Osteoblast (primary cell): ENCODE measurements at places on chromosomes 2 and 18. TPM values are rescaled to one million over a fixed set of nuclear protein-coding genes. Genes with fewer than 3 reads are reported as not detected.

DNA sequence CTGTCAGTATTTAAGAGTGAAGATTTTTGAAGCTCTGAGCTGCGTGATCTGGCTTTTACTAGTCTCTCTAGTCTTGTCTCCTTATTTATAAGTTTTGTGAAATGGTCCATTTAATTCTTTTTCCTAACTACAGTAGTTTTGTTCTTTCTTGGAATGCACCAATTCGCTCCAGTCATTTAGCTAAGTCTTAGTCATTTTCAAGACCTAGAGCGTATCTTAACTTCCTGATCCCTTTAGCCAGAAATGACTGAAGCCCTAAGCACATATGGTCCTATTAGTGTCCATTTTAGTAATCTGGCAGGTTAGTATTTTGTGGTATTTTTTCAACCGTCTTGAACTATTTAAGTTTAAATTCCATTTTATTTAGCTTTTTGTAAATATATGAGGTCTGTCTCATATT lies 3.6 kb downstream of the BIRC6 start:
- no peak overlapping the region for H3K4me3 ChIP-seq
- no peaks in the 10 kb centered on the region for H3K27me3 ChIP-seq
- H3K27ac ChIP-seq, result no peak overlapping the region
- H3K36me3 ChIP-seq, result no peaks in the 10 kb centered on the region
- no peak for DNase-seq
- H3K4me1 ChIP-seq, result peaks cover 16% of the 10 kb centered on the region

DNA sequence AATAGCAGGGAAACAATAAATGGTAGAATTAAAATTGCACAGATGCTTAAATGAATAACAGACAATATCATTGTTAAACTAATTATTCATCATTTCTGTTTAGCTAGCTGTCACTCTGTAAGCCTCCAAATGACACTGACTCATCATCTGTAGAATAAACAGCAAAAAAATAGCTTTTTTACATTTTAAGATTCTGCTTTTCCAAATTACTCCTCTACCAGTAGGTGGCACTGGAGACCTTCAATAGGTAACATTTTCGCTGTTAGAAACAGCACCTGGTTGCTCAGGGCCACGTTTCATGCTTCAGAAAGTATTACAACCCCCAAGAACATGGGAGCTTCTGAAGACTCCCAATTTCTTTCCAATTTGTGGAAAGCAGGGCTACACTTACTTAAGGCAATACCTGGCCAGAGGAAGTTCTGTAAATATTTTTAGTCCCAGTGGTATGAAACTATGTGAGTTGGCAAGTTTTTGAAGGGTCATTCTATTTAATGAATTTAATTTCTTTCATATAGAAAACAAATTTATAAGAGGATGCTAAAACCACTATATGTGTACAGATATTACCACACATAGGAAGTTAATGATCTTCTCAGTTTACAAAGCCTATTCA lies 45.4 kb downstream of the TTN start:
- no peak overlapping the region for H3K27ac ChIP-seq
- no peak for DNase-seq
- H3K4me1 ChIP-seq, result peaks cover 4% of the 10 kb centered on the region
- H3K4me3 ChIP-seq, result no peak overlapping the region

DNA sequence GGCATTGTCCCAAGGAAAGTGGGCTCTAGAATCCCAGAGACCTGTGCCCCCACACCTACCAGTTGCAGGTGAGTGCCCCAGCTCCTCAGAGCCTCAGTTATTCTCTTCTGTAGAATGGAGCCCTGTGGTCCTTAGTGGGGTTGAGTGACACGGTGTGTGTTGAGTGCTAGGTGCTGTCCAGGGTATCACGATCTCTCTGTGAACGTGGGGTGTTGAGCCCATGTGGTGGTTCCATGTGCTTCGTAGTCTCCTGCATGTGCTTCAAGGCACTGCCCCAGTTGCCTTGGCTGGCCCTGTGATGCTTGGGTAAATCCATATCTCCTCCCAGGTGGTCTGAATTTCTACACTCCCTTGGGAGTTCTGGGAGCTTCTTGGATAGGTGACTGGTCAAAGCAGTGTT lies 54.9 kb downstream of the SH3RF3 start:
- no peaks in the 10 kb centered on the region for H3K36me3 ChIP-seq
- no peak overlapping the region for H3K27ac ChIP-seq
- no peaks in the 10 kb centered on the region for H3K27me3 ChIP-seq
- no peak for DNase-seq
- H3K4me3 ChIP-seq, result no peak overlapping the region

DNA sequence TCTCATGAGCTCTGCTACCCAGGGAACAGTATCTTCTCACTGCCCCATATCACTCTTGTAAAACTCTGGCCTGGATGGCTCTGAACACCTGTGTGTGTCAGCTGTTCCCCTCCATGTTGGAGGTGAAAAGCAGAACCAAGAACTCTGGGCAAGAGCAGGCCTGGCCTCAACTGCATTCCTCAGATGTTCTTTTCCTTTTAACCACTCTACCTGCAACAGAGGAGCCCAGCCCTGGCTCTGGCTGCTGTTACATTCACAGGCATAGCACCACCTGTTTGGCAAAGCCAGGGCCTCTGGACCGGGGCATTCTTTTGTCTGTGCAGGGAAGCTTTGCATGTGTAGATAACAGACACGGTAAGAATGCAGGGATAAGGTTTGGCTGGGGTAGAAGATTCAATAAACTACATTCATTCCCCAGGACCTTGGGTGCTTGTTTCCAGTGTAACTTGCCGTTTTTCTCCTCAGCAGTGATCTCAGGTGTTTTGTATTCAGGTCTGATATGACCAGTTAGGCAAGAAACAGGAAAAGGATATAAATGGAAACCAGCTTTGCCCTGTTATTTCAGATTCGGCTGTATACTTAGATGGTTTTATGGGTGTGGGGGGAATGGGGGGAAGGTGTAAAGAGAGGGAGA lies 95.1 kb downstream of the SPTBN1 start:
- no peaks in the 10 kb centered on the region for H3K36me3 ChIP-seq
- no peak overlapping the region for H3K4me3 ChIP-seq
- no peak overlapping the region for H3K27ac ChIP-seq
- no peaks in the 10 kb centered on the region for H3K27me3 ChIP-seq

DNA sequence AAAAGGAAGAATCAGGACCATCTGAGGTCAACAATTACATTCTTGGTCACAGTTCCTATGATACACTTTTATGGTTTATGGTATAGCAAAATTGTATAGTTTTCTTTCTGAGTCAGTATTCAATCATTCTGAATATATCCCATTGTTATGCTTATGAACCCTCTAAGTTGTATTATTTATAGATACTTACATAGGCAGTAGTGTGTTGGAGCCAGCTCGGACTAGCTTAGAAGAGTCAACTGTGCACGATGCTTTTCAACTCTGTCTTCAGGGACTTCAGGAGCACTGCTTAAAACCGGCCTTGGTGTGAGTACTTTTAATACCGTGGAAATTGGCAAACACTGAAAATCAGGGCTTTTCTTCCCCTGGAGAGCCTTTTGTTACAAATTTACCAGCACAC lies 215.7 kb downstream of the IKZF2 start:
- H3K27ac ChIP-seq, result no peak overlapping the region
- H3K4me3 ChIP-seq, result no peak overlapping the region
- no peak for DNase-seq
- no peaks in the 10 kb centered on the region for H3K27me3 ChIP-seq
- no peaks in the 10 kb centered on the region for H3K36me3 ChIP-seq
- H3K4me1 ChIP-seq, result peaks cover 4% of the 10 kb centered on the region

- no peak overlapping the region for H3K4me3 ChIP-seq
- H3K27me3 ChIP-seq, result no peaks in the 10 kb centered on the region
- no peak for DNase-seq
- H3K4me1 ChIP-seq, result no peaks in the 10 kb centered on the region
- H3K36me3 ChIP-seq, result no peaks in the 10 kb centered on the region
Measured at GRCh38 chr2:136858656-136859055, 93.3 kb downstream of the THSD7B start.

- no peak overlapping the region for H3K27ac ChIP-seq
- H3K27me3 ChIP-seq, result no peaks in the 10 kb centered on the region
- no peak for DNase-seq
Measured at GRCh38 chr2:12243381-12243780, 473.4 kb upstream of the TRIB2 start.

DNA sequence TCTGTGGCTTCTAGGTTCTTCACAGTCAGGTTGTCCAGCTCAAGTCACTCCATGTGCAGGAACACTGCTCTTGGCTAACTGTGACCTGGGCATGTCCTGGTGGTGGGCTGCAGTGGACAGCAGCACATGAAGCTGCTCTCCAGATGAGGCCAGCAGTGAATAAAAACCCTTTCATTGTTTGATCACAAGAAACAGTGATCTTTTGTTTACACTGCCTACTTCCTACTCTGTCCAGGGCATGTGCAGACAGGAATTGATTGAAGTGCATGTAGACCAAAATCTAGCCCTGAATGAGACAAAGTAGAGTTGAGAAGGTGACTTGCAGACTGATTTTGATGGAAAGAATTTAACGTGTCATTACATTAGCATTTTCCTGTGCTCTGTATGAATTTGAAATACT lies 34.9 kb downstream of the BCL2L11 start:
- no peak overlapping the region for H3K4me3 ChIP-seq
- H3K4me1 ChIP-seq, result peaks cover 13% of the 10 kb centered on the region
- DNase-seq, result no peak

DNA sequence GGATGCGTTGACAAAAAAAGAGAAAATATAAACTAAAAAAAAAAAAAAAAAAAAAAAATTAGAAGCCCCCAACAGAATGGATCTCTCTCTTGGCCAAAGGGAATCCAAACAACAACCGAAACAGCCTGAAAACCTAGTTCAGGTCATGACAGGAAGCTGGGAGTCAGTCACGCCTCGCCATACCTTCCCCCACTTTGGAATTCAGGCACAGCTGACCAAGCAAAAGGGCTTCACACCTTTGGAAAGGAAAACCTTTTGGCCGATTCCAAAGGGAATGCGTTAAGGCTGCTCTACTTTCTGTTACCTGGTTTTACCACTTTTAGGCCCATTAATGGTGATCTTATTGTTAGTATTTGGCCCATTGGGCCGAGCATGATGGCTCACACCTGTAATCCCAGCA lies 17.9 kb upstream of the RMC1 start:
- peaks cover 24% of the 10 kb centered on the region for H3K36me3 ChIP-seq
- no peaks in the 10 kb centered on the region for H3K27me3 ChIP-seq
- H3K4me1 ChIP-seq, result peaks cover 9% of the 10 kb centered on the region
- H3K27ac ChIP-seq, result no peak overlapping the region
- H3K4me3 ChIP-seq, result no peak overlapping the region

- DNase-seq, result no peak
- H3K27me3 ChIP-seq, result no peaks in the 10 kb centered on the region
- no peak overlapping the region for H3K4me3 ChIP-seq
- H3K27ac ChIP-seq, result no peak overlapping the region
- H3K4me1 ChIP-seq, result no peaks in the 10 kb centered on the region
Measured at GRCh38 chr18:57855551-57855950, 52.4 kb upstream of the ATP8B1 start.

Gene GLI2
- 3.8 and 10.1 TPM in 2 replicates for total RNA-seq

Gene CHRNA1
- not detected in 2 replicates for total RNA-seq

Gene RALBP1
- 78.7 and 90.8 TPM in 2 replicates for total RNA-seq

Gene CNGA3
- 0.29 and 0.36 TPM in 2 replicates for total RNA-seq

Gene ADAM23
- total RNA-seq, result under 0.01 and 0.29 TPM in 2 replicates

Gene EVX2
- under 0.01 TPM in 1 of 2 replicates, not detected in the other for total RNA-seq
